Activated naive CD4-positive, alpha-beta T cell treated with anti-CD3 and anti-CD28 coated beads for 36 hours (primary cell): ENCODE measurements at places on chromosomes 3 and 15.

DNA sequence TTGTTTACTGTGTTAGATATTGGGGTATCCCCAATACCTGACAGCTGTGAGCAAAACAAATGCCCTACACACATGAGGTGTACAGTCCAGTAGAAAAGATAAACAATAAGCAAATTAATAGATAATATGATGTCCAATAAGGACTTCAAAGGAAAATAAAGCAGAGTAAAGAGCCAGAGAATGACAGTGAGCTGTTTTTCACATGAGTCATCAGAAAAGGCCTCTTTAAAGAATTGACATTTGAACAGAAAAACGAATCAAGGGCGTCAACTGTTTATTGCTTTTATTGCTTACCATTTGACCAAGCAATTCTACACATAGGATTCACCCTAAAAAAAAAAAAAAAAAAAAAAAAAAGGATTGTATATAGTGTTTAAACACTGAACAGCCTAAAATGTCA lies 96.6 kb upstream of the FLNB start:
- H3K27ac ChIP-seq = no peak overlapping the region
- H3K4me3 ChIP-seq = no peak overlapping the region
- no peaks in the 10 kb centered on the region for H3K4me1 ChIP-seq
- no peaks in the 10 kb centered on the region for H3K27me3 ChIP-seq
- H3K36me3 ChIP-seq = peaks cover 26% of the 10 kb centered on the region

GRCh38 chr3:98402507-98402906 lies 12.0 kb downstream of the OR5K3 start:
- no peak for DNase-seq
- H3K4me3 ChIP-seq = no peak overlapping the region
- peaks cover 5% of the 10 kb centered on the region for H3K27me3 ChIP-seq

- no peaks in the 10 kb centered on the region for H3K4me1 ChIP-seq
- no peak for DNase-seq
- no peaks in the 10 kb centered on the region for H3K27me3 ChIP-seq
Observed at GRCh38 chr3:88267847-88268246, 118.1 kb downstream of the C3orf38 start.

GRCh38 chr3:197615430-197615829 lies 59.7 kb upstream of the BDH1 start:
- H3K27me3 ChIP-seq = no peaks in the 10 kb centered on the region
- H3K4me3 ChIP-seq = no peak overlapping the region
- peaks cover 62% of the 10 kb centered on the region for H3K36me3 ChIP-seq

- no peak overlapping the region for H3K27ac ChIP-seq
- peaks cover 17% of the 10 kb centered on the region for H3K36me3 ChIP-seq
- H3K4me3 ChIP-seq = no peak overlapping the region
Observed at GRCh38 chr15:82730022-82730530, 20.4 kb upstream of the AP3B2 start.

DNA sequence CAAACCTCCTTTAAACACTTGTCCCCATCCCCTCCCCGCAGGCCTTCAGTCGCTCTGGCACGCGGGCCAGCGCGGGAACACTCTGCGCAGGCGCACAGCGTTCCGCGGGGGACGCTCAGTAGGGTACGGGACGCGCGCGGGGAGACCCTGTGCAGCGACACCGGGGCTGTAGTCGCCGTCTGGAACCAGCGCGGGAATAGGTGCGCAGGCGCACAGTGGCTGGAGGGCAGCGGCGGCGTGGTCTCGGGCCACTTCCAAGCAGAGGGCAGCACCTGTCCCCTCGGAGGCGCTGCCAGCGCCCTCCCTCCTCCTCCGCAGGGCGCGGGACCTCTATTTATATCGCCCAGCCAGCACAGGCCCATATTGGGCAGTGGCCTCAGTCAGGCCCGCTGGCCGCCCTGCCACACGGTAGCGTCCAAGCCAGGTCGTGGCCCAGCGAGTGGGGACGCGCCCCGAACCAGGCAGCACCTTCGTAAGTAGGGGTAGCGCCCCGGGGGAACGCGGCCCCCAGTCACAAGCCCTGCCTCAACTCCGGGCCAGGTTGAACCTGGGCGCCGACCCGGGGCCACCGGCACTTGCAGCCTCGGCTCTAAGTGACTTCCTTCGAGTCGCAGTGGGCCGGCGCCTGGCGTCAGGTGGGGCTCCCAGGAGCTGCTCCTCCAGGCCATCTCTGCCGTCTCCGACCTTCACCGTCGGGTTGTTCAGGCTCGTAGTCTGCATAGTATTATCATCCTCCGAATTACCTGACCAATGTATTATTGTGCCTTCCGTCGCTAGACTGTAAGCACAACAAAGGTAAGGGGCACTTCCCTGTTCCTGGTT lies at the start of gene KBTBD12:
Gene KBTBD12 (plus strand): TSS at position 118 of the 822 bp plus-strand sequence. CDS start 7,830 bp downstream, outside the sequence.
- no peak for DNase-seq
- no peaks in the 10 kb centered on the region for H3K36me3 ChIP-seq
- H3K27ac ChIP-seq = no peak within 1 kb of the TSS
- H3K4me3 ChIP-seq = no peak within 1 kb of the TSS

DNA sequence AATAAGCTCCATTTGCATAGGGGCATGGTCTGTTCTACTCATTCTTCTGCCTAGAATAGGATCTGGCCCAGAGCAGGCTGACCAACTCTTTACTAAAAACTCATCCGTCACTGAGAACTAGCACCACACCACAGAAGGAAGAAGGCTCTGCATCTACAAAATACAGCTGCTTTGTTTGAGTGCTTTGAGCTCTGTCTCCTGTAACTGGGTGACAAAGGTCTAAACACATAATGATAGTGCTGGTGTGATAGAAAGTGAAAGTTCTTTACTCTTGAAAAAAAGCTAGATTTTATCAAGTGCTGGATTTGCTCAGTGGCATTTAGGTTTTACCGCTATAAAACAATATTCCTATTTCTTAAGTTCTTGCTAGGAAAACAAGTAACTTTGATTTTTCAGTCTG lies 140.7 kb downstream of the FHIT start:
- no peak overlapping the region for H3K4me3 ChIP-seq
- no peaks in the 10 kb centered on the region for H3K36me3 ChIP-seq
- peaks cover 23% of the 10 kb centered on the region for H3K4me1 ChIP-seq

DNA sequence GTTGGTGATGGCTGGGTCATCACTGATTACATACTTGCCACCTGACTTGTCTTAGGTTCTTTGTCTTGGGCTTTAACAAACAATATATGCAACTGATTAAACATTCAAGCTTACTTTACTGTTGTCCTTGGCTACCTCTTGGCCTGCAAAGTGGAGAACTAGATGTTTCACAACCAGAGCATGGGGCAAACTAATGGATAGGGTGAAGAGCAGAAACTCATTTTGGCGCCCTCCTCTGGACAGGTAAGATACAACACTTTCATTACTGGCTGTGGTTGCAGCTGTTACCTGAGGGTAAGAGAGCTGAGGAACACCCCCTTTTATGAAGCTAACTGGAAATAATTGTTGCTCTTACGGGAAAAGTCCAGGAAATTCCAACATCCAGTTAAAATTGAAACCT lies 262.1 kb downstream of the NAALADL2 start:
- H3K4me1 ChIP-seq = no peaks in the 10 kb centered on the region
- H3K36me3 ChIP-seq = no peaks in the 10 kb centered on the region
- DNase-seq = peak; percentile 5
- no peak overlapping the region for H3K4me3 ChIP-seq
- H3K27ac ChIP-seq = no peak overlapping the region

DNA sequence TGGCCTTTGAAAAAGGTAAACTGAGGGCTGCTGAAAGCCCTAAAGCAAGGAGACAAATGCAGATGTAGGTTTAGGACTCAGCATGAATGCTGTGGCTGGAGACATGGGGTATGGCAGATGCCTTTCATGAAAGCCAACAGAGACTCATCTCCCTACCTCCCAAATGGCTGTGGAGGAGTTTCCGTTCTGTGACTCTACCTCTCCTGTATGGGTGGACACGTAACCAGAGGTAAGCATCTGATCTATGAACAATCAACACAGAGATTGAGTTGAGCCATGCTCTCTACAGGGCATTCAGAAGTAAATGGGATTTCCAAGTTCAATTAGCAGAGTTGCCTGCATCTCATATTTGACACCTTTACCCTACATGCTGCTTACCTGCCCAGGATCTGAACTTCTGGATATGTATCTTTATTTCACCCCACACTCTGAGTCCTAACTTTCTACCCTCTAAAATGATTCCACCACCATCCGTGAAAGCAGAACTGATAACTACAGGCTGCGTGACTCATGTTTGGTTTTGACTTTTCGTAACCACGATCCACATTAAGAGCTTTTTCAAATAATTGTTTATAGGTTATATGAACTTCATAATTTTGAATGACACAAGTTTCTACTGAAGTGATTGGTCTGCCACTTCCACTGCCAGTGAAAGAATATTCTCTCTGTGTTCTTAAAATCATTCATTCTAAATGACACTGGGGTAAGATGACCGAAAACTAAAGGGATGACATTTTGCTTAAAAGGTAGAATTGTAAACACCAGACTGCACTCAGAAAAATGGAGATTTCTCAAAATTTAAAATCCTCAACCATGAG lies 1058.7 kb downstream of the FHIT start:
- H3K36me3 ChIP-seq = peaks cover 2% of the 10 kb centered on the region
- H3K27me3 ChIP-seq = no peaks in the 10 kb centered on the region
- H3K4me1 ChIP-seq = peaks cover 28% of the 10 kb centered on the region

DNA sequence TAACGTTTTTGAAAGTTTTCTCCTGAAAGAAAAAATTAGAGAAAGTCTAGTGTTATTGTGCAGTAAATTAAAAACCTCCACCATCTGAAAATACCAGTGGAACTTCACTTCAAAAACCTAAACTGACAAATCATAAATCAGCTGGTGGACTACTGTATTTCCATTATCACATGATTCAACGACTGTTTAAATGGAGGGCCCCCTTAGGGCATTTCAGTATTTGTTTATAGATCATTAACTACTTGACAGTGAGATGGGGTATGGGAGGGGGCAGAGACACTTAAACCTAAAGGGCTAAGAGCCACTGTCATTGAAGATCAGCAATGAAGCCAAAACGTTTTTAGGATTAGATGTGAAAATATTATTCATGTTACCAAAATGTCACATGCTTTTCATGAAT lies 8.8 kb upstream of the C15orf61 start:
- no peaks in the 10 kb centered on the region for H3K27me3 ChIP-seq
- peaks cover 3% of the 10 kb centered on the region for H3K4me1 ChIP-seq
- DNase-seq = no peak
- no peak overlapping the region for H3K4me3 ChIP-seq
- H3K27ac ChIP-seq = no peak overlapping the region

DNA sequence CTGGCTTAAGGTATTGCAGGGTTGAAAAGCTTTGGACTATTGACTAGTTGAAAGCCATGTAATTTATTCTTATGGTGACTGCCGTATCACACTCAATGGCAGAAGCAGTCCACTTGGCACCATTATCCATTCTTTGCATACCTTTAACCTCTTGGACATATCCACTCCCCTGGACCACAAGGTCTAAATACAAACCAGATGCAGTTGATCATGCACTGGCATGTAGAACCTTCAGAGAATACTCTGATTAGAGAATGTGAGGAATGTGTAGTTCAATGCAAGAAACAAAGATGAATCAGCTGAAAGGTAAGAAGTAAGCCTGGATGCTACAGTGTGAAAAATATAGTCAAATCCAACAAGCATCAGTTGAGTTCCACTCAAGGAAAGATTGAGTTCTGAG lies 93.1 kb downstream of the FRMD5 start:
- H3K4me3 ChIP-seq = no peak overlapping the region
- H3K27ac ChIP-seq = no peak overlapping the region
- H3K4me1 ChIP-seq = no peaks in the 10 kb centered on the region
- peaks cover 9% of the 10 kb centered on the region for H3K27me3 ChIP-seq
- no peak for DNase-seq
- no peaks in the 10 kb centered on the region for H3K36me3 ChIP-seq

DNA sequence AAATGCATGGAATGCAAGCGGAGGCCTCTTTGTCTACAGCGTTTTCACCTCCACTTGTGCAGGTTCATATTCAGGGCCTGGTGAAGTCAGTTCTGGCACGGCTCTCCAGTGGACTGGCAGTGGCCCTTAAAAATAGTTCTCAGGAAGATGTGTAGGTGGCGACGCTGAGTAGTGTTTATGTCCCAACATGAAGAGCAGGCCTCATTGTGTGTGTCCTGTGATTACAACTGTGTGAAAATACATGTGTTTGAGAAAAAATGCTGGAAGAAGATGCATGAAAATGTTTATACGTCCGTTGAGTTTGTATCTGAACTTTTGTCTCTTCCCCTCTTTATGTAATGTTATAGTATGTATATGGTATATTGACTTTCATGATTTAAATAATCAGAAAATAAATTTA lies 7.2 kb downstream of the LIPC start:
- peaks cover 14% of the 10 kb centered on the region for H3K4me1 ChIP-seq
- no peak overlapping the region for H3K27ac ChIP-seq
- peak; percentile 55 for DNase-seq
- H3K36me3 ChIP-seq = no peaks in the 10 kb centered on the region
- H3K4me3 ChIP-seq = no peak overlapping the region

GRCh38 chr3:124965413-124965812 lies 30.9 kb upstream of the MUC13 start:
- no peaks in the 10 kb centered on the region for H3K27me3 ChIP-seq
- H3K36me3 ChIP-seq = peaks cover 10% of the 10 kb centered on the region
- no peak for DNase-seq
